ENCODE measurements at places on chromosomes 11 and 22.

- no peak for DNase-seq
Measured at GRCh38 chr22:38792833-38793232, 1.1 kb downstream of the DNAL4 start.

GRCh38 chr22:33803371-33804282 lies 116.6 kb downstream of the LARGE1 start:
- no peak for DNase-seq

DNA sequence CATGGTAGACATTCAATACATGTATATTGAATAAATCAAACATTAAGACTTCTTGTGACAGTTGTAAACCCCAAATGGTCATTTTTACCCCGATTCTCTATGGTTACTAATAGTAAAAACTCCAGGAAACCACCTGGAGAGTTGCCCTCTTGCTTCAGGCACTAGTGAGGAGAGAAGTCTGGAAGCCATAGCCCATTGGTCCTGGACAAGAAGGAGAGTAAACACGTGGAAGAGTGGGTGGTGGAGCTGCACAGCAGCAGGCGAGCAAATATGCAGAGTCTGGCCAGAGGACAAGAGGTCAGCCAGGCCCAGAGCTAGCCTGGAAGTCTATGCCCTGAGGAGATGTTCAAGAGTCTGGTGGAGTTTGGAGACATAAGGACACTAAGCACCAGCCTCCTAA lies 17.7 kb downstream of the DCHS1 start:
- no peak for DNase-seq

DNA sequence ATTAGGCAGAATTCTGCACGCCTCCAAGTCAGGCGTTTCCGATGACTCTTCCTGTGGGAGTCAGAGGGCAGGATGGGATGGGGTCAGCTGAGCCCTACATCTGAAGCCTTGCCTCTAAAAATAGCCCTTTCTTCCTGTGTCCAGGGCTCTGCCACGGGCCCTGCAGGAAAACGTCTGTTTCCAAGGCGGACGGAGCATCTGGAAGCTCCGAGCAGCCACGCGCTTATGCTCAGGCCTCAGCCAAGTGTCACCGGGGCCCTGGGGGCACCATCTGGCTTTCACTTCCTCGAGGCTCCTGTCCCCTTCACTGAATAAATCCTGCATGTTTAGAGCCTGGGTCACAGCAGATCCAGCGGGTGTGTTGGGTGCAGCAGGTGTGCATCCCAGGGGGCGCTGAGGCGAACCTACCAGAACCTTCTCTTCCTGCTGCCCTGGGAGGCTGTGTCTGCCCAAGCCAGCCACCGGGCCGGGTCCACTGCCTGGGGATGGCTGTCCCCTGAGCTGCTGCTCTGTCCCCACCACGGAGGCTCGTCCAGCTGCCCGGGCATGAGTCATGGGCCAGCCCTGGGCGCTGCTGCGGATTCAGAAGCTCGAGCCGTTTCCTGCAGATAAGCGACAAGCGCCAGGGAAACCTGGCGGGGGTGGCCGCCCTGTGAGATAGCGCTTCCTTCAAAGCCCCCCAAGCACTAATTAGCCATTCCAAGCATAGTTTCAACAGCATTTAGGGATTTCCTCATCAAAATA lies 32.0 kb upstream of the LINC01488 start:
- no peak for DNase-seq

DNA sequence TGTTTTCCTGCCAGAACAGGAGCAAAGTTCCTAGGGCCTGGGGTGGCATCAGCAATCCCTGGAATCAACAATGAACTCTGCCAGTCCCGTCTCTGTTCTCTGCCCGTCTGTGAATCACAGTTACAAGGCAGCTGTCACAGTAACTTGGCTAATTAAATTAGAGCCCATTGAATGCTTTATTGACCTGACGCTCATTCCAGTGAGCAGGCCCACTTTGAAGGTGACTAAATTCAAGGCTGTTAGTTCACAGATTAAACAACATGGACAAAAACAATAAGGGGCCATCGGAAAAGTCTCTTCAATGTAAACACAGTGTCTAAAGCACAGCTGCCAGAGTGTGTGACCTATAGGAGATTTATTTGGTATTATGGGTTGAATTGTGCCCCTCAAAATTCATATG lies 17.7 kb upstream of the TMPRSS5 start:
- no peak for DNase-seq

DNA sequence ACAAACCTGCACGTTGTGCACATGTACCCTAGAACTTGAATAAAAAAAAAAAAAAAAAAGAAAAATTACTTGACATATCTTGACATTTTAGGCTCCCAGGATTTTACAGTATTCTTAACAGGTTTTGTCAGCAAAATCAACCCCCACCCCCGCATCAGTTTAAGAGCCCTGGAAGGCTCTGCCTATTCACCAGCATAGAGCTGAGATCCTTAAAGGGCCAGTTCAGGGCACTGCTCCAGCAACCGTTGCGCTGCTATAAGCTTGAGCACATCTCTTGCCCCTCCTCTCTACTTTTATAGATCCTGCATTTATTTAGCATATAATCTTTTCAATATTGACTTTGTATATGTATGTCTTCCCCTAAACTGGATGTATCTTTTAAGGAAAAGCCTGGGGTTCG lies 697 bp upstream of the PAFAH1B2 start:
- peak; percentile 45 for DNase-seq

DNA sequence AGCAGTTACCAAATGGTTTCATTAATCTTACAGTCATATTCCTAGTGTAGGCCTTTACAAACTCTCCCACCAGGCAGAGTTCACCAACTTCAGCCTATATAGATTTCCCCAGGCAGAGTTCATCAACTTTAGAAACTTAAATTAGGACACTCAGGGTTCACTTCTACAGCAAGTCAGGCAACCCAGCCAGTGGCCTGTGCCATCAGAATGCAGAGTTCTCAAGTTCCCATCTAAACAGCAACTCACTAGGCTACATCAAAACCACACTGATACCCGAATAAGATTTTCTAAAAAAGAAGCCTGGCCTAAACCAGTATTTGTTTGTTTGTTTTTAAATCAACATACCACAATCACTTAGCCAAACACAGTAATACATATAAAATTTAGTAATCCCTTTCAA lies 33.7 kb downstream of the PICALM start:
- no peak for DNase-seq

DNA sequence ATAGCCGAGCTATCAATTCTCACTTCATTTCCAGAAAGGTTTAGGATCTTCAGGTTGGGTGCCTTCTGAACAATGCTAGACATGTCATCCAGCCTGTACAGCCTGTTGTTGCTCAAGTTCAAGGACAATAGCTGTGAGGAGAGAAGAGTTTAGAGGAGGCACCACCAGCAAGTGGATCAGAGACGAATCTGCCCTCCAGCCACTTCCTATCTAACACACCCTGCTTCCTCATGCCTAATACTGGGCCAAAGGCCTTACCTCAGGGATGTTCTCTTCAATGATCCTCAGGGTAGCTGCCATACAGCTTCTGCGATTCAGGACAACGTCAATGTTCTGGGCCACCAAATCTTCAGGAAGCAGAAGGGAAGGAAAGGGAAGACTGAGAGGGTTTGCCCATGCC lies 4.2 kb downstream of the NXF1 start:
- DNase-seq: no peak

GRCh38 chr11:100830978-100831732 lies 144.1 kb downstream of the ARHGAP42 start:
- no peak for DNase-seq

GRCh38 chr22:46110215-46110614 lies 40.1 kb upstream of the PPARA start:
- no peak for DNase-seq

DNA sequence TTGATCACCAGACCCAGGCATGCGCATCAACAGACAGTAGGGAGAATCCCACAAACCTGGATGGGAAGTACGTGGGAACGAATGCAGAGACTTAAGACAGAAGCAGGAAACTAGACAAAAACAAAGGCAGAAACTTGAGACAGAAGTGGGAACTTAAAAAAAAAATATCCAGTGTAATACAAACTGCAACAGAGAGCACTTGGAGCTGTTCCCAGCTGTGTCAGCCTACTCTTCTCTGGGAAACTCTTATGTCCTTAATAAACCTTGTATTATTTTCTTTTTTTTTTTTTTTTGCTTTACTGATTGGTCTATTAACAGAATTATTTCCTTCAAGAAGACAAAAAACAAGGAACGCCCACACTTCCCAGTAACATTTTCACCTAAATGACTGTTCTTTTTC lies 1818.1 kb upstream of the RAG2 start:
- DNase-seq: no peak

GRCh38 chr11:73285721-73286120 lies 13.6 kb downstream of the P2RY6 start:
- DNase-seq: no peak

GRCh38 chr22:33440756-33441155 lies 382.6 kb upstream of the SYN3 start:
- no peak for DNase-seq

DNA sequence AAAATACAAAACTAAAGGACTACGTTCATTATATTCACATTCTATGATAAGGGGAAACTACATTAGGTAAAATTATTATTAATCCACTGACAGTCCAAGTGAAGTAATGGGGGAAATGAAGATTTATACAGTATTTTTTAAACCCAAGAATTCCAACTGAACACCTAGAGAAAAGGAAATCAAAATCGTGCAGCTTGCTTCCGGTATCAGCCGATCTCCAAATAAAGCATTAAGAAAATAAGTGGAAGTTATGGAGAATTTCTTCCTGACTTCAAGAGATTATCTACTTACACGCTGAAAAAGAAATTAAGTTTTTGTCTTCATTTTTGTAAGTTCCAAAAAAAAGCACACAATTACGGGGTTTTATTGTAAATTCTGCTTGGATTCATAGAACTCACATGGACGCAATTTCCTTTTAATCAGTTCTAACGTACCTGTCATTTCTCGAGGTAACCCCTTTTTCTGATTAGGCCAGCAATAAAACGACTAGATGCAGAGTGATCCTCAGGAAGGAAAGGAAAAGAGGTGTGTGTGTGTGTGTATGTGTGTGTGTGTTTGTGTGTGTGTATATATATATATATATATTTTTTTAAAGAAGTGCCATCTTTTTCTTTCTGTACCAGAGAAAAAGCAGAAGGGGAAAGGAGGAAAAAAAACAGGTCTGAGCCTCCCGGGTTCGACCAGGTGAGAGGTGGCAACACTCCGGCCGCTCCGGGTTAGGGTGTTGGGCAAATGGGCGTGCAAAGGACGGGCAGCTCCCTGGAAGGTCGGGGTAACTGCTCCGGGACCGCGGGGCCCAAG lies 1.1 kb downstream of the ZBTB44 start:
- DNase-seq: peak; percentile 38

DNA sequence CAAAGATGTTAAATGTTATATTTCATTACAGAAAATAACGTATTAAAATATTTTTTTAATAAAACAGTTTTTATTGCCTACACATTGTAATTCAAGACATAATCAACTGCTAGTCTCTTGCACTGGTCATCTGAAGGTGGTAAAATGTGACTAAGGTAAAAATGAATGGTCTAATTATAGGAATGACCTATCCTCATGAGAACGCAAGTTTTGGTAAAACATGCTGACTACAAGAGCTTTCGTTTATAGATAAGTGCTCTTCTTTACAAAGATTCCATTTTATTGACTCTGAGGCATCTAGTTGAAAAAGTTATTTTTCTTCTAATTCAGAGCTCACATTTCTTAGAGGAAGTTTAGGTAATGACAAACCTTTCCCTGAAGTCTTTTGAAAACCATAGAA lies 27.3 kb downstream of the LUZP2 start:
- DNase-seq: no peak
